ENCODE measurements at places on chromosomes 12 and 14.

DNA sequence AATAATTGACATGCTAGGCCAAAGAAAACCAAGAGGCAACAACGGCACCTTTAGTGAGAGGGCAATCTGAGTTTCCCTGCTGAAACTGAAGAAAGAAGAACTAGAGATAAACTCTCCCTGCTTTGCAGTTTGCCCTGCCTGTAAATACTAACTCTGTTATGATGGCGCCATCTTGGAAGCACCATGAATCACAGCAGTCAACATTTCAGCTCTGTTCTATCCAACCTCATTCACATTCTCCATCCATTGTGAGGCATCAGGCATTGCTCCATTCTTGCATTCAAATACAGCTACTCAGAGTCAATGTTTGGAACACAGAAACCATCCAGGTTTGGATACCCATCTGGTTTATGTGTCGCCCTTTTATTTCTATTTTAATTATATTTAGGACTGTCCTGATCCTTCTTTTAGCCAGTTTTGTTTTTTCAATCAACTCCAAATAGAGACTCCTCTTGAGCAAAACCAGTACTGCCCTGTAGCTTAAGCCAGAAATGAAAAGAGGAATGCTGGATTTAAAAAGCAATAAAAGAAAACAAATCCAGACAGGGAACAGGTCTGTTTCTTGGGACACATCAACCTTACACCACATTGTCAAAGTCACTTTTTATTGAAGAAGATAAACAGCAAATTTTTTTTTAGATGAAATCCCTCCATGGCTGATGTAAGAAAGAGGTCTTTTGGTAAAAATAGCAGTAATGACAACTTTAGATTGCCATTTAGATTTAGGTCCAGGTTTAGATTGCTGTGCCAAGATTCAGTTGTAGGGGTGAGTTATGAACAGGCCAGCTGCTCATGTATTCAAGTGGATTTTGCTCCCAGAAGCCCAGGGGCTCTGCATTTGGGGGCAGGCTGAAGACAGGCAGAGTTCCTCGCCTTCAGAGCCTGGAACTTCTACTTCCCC lies 33.3 kb upstream of the PPM1A start:
- DNase-seq, result no peak

DNA sequence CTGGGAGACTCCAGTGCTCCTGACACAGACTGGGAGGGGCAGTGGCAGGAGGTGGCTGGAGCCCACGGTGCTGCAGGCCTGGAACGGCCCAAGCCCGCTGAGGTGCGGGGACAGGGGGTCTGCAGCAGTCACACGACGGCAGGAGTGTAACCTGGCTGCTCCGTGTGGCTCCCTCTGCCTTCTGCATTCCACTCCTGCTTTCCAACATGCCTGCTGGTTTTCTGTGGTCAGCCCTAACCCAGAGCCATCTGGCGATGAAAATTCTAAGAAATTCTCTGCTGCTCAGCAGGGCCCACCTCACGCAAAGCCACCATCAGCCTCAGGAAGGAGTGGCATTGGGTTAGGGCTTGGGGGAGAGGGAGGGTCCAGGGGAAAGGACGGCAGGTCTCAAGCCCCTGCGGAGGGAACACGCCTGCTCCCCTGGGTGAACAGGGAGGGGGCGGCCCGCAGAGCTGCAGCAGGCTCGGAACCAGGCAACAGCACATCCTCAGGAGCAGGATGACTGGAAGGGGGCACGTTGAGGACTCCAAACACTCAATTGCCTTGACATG lies 5.0 kb upstream of the FBRSL1 start:
- no peak for DNase-seq

GRCh38 chr14:53110096-53110495 lies 43.0 kb downstream of the DDHD1 start:
- DNase-seq, result no peak

DNA sequence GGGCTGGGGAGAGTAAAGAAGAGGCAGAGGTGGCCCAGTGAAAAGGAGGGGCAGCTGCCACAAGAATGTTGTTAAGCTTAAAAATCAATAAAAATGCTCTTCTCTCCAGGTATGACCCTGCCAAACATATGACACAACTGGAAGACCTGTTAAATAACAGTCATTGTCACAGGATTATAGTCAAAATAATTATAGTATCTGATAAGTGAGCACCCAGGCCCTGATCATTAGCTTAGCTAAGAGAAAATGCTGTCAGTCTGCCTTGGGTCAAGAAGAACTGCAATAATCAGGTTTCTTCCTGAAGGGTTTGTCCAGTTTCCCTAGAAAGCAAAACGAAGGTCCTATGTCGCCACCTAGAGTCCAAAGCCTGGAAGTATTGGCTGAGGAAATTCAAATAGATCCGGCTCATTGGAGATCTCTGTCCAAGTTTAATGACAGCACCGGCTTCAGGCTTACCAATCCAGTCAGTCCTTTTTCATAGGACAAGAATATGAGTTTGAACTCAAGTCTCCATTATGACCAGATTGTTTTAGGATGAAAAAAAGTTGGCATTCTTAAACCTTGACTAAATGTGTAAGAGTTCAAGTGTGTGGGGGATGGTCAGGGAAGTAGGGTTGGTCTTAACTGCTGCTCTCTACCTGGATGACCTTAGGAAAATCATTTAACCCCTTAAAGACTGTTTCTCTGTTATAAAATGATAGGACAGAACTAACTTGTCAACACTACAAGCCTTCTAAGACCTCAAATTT lies 22.5 kb upstream of the NKX2-8 start:
- DNase-seq, result peak; percentile 58

GRCh38 chr14:29900609-29901350 lies 26.9 kb downstream of the PRKD1 start:
- no peak for DNase-seq

DNA sequence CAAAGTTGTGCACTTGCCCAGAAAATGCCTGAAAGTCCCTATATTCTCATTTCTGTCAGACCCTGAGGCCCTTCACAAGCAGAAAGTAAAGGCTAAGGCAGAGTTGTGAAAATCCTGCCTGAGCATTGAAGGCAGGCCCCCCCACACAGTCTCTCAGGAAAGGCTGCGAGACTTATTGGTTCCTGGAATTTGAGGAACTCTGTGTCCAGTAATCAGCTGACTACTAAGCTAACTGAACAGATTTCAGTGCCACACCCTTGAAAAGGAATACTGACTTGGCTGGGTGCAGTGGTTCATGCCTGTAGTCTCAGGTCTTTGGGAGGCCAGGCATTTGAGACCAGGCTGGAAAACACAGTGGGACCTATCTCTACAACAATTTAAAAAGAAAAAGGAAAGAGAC lies 21.1 kb upstream of the PPP2R5E start:
- no peak for DNase-seq

- DNase-seq, result no peak
These were observed 936.1 kb upstream of the FBXO33 start for GRCh38 chr14:40368314-40368713.

- DNase-seq, result no peak
These were observed 133.8 kb downstream of the SLC2A13 start for GRCh38 chr12:39972119-39972518.

DNA sequence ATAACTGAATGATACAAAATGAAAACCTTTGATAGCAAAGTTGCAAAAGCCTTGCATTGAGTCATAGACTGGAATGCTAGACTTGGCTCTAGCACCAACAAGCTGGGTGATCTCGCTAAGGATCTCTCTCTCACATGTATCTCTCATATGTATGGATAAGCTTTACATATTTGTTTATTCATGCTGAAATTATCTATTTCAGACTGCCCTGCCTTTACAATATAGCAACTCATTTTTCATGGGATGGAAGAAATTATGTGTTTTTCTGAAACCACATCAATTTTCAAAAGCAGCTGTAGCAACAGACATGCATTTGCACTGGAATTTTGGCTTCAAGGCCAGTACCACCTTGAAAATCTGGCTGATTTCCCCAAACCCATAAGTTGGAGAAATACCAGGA lies 11.4 kb downstream of the RERG start:
- no peak for DNase-seq

- no peak for DNase-seq
These were observed 38.5 kb downstream of the TSPAN11 start for GRCh38 chr12:30964896-30965612.

DNA sequence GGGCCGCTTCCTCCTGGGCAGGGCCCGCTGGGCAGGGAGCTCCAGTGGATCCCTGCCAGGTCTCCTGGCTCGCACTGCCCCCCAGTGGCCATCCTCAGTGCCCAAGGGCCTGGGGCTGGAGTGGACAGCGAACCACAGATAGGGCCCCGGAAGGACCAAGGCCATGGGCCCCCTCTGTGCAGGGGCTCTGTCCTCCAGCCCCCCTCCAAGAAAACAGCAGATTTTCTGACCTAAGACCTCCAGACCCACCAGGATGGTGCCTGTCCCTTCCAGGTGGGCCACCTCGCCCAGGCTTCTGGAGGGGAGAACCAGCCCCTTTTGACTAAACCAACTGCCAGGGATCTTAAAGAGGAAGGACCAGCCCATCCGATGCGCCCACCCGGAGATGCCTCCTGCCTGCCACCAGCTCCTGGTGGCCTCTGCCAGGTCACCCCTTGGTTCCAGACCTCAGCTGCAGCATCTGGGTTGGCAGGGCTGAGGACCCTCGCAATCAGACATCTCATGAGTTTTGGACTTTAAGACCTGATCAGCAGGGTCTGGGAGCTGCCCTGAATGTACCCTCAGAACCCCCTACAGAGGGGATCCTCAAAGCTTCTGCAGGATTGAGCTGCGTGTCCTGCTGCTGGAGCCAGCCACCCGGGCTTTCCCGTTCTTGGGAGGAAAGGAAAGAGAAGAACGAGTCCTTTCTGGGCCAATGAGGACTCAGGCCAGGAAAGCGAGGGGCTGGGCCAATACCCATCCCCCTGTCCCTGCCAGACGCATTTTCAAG lies 325.8 kb upstream of the DIO3 start:
- no peak for DNase-seq

GRCh38 chr14:97726676-97727075 lies 929.5 kb downstream of the VRK1 start:
- no peak for DNase-seq

GRCh38 chr12:43444940-43445564 lies 107.0 kb downstream of the ADAMTS20 start:
- DNase-seq, result peak; percentile 35

GRCh38 chr14:90496379-90496778 lies 99.5 kb downstream of the CALM1 start:
- DNase-seq, result no peak

GRCh38 chr12:52418576-52419110 lies 12.5 kb upstream of the KRT82 start:
- no peak for DNase-seq

DNA sequence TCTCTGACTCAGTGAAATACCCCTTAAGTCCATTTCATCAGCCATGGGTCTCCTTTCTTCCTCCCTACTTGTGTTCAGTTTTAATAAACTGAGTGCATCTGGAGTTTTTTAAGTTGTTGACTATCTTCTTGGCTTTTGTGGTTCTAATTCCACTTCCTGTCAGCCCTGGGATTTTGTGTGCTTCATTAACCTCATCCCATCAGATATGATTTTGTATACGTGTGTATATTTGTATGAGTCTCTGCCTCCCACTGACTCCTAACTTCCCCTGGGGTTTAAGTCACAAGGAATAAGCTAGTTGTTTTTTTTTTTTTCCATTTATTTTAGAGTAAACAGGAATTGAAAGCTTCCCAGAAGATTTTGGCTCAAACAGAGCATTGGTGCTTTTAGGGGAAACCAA lies 62.7 kb downstream of the TTLL5 start:
- no peak for DNase-seq

DNA sequence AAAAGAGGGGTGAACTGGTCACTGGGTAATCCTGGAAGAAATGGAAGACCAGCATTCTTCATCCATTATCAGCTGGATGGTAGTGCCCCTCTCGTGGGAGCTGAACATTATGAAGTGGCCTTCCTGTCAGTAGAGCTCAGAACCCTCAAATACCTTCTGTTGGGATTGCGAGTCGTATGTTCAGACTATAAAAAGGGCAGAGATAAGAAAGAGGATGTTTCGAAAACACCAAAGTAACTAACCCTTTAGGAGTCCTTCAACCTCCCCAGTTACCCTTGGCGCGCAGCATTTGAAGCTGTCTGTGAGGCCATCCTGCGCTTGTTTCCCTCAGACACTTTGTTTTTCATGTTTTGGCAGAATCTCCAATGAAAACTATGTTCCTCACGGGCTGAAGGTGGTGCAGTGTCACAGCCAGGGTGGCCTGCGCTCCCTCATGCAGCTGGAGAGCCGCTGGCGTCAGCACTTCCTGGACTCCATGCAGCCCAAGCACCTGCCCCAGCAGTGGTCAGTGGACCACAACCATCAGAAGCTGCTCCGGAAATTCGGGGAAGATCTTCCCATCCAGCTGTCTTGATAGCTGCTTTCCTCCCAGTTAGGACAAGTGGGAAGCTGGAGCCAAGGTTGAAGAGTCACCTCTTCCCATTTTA lies 19.3 kb upstream of the GALNT16 start:
- DNase-seq, result no peak

- DNase-seq, result no peak
These were observed 348.5 kb downstream of the EGLN3 start for GRCh38 chr14:33602396-33602795.

DNA sequence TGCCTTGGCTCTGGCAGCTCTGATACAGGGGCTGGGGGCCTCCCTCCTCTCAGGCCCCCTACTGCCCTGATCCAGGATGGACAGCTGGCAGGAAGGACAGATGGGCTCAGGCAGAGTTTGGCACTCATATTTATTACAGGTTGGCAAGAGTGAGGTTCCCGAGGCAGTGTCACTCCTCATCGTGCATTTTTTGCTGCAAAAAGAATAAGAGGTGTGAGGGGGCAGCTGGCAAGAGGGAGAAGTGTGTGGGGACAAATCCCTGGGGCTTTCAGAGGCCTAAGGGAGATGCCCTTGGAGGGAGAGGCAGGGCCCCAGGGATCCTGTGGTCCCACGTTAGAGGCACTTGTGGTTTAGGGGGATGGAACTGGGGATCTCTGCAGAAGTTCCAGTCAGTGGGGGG lies 5.0 kb downstream of the CMTM5 start:
- no peak for DNase-seq

GRCh38 chr14:68741477-68741791 lies 51.4 kb downstream of the ZFP36L1 start:
- DNase-seq, result no peak

- no peak for DNase-seq
These were observed 183.8 kb downstream of the CCDC59 start for GRCh38 chr12:82174383-82174782.

- no peak for DNase-seq
These were observed 214.9 kb upstream of the HMGA2 start for GRCh38 chr12:65609359-65609771.

DNA sequence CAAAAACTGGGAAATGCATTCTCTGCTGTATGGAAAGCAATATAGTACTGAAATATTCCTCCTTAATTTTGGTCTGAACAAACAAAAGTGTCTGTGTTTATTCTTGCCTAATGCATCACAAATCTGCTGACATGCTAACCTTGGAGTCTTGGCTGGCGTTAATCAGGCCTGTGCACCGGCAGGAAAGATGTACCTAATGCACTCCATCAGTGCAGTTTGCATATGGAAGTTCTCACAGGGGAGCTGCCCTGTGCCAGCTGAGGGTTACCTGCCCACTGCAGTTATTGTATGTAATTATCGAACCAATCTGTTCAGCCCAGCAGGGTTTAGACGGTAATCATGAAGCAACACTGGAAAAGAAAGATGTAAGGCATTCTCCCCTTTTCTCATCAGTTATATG lies 76.9 kb downstream of the VRK1 start:
- no peak for DNase-seq

DNA sequence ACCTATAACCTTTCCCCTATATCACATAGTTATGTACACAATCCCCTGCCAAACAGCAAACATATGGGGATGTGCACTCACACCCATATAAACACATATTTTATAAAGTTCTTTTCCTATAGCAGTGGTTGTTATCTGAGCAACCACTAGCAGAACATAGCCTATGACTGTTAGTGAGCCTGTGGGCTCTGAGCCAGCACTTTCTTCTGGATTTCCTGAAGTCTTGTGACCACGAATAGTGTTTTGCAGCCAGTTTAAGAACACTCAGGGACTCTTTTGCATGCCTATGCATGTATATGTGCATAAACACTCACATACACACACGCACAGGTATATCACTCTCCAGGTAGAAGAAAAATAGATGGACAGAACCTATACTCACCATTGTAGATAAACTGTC lies 17.1 kb downstream of the TESPA1 start:
- DNase-seq, result no peak
